ENCODE measurements at places on chromosomes 6 and 20.

DNA sequence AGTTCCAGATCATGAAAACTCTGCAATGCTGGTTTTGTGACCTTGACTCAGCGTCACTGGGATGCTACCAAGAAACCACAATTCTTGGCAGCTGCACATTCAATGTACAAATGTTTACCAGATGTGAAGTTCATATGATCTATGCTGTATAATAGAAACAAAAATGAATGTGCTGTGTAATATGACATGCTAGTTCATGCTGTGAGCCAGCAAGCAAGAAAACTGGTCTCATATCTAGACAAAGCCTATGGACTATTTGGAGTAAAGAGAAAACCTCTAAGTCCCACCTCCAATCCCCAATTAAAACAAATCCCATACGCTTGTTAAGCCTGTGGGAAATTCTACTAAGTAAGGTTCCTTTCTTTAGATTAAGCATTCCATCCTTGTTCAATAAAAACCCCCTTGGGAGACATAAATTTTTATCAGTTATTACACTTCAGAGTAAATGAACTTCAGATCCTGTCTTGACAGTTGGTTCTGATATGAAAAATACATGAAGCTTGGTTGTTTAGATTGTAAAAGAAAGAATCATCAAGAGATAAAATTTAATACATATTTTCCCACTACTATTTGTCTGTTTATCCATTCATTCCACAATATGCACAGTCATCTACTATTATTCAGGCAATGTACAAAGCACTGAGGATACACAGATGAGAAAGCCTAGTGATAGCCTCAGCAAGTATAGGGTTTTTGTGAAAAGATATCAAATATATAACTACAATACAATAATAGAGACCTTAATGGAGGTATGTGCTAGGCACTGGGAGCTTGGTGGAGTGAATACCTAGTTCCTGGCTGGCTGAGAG, 20.1 kb downstream of the COL21A1 start:
- DNase-seq = no peak

DNA sequence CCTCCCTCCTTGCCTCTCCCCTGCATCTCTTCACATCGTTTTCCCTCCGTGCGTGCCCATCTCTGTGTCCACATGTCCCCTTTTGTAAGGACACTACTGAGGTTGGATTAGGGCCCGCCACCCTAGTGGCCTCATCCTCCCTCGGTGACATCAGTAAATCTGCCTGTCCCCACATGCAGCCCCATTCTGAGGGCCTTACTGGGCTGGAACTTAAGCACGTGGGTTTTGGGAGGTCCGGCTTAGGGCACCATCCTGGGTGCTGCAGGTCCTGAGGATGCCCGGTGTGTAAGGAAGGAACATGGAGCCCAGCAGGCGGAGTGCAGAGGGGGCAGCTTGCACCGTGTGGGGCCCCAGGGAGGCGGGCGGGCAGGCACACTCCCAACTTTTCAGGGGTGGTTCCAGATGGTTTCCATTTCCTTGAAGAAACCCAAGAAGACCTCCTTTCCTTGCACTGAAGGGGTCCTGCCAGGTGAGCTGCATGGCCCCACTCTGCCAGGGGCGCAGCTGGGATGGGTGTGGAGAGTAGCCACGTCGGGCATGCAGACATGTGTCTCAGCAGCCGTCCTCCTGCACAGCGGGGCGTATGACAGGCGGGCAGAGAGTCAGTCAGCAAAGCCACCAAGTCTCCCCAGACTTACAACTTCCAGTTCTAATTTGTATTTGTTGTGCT, 329.9 kb downstream of the QKI start:
- DNase-seq = no peak

- DNase-seq = no peak
These were observed 176.6 kb upstream of the PTPRK start for GRCh38 chr6:128696691-128697689.

- DNase-seq = no peak
These were observed 3.7 kb downstream of the FAM83C start for GRCh38 chr20:35288325-35289060.

GRCh38 chr6:127201321-127201720, 65.3 kb upstream of the RNF146 start:
- no peak for DNase-seq

DNA sequence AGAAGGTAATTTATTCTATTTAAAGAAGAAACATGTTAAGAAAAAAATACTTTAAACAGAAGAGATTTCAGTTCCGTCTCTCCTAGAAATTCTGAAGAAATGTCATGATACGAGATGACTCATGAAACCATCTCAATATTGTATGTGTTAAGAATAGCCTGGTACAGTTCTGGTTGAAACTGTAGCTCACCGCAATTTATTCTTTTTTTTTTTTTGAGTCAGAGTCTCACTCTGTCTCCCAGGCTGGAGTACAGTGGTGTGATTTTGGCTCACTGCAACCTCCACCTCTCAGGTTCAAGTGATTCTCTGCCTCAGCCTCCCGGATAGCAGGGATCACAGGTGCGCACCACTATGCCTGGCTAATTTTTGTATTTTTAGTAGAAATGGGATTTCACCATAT, 103.3 kb downstream of the ARHGAP18 start:
- no peak for DNase-seq

- DNase-seq = no peak
These were observed 55.4 kb downstream of the VEGFA start for GRCh38 chr6:43825187-43826115.

GRCh38 chr20:52010541-52010940, 181.0 kb downstream of the ZFP64 start:
- DNase-seq = no peak

GRCh38 chr6:19368511-19368910, 468.7 kb upstream of the ID4 start:
- no peak for DNase-seq

GRCh38 chr6:149680503-149680902, 32.0 kb upstream of the KATNA1 start:
- no peak for DNase-seq

GRCh38 chr20:36133821-36134220, 20.7 kb upstream of the EPB41L1 start:
- no peak for DNase-seq

GRCh38 chr20:20173254-20173653, 120.9 kb downstream of the CFAP61 start:
- no peak for DNase-seq

All from CD4-positive, alpha-beta T cell treated with Interleukin-2 at 100 ng/mL for 4 hours (primary cell).